Temporal lobe (tissue), 4 donors: ENCODE measurements at places on chromosomes 2 and 18. TPM values are rescaled to one million over a fixed set of nuclear protein-coding genes. Genes with fewer than 3 reads are reported as not detected.

Gene TUBB8B
- not detected for total RNA-seq

Gene HOXD8
- total RNA-seq: 0.25 TPM

Gene TRPM8
- total RNA-seq: under 0.01 TPM

Gene CERKL
- 1.2 TPM for total RNA-seq

Gene L3MBTL4
- 19.7 TPM for total RNA-seq

Gene MC4R
- 1.2 TPM for total RNA-seq

Gene FNDC4
- 47.9 TPM for total RNA-seq

Gene CREB1
- total RNA-seq: 77.0 TPM
